ENCODE measurements at places on chromosomes 3 and 15. TPM values are rescaled to one million over a fixed set of nuclear protein-coding genes. Genes with fewer than 3 reads are reported as not detected.

The TUSC7 gene
- total RNA-seq, result not detected

The PRKCD gene
- total RNA-seq, result 16.9 TPM

The CHRNA3 gene
- 0.08 TPM for total RNA-seq

The ADGRG7 gene
- not detected for total RNA-seq

The SENP5 gene
- total RNA-seq, result 15.8 TPM

The HHLA2 gene
- total RNA-seq, result not detected

- no peak for DNase-seq
Observed at GRCh38 chr3:171772427-171773056, 37.7 kb downstream of the PLD1 start.

DNA sequence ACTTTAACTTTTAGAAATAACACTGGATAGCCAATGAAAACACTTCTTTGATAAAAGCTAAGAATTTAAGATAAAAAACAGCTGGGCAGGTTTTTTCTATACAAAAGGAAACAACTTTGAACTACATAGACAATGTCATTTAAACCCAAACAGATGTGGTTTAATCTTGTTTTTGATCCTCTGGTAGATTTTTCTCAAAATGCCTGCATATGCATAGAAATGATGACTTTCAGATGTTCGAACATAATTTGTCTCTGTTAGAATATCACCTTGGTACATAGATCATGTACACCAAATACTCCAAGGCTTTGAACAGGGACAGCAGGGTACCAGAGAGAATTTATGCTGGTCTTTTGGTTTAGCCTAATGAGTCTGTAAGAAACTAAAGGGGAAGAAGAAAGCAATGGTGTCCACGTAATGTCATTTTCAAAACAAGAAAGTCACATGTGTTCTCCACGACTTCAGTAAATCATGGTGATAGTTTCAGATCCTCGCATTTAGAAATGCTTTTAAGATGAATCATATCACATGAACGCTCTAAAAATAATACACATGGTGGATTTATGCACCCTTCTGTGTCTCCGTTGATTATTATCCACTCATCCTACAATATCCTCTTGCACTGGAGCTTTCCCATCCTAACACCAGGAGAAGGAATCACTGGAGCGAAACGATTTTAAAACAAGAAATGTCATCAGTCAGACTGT, 160.1 kb upstream of the PDZRN3 start:
- DNase-seq, result no peak

DNA sequence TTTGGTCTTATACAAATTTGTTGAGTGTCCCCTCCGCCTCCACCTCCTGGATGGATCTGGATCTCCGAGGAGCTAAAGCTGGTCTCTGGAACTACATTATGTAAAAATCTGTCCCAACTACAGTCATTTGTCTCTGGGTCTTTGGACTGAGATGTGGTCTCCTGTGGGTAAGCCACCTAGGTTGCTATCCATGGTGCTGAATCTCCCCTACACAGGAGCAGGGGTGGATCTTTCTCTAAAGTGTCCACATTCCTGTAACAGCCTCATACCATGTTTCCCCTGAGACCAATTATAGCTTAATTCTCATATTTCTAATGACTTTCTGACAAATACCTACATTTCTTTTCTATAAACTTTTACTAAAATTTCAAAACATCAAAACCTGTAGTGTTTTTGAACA, 625.8 kb downstream of the TAFA4 start:
- DNase-seq, result no peak

- no peak for DNase-seq
Observed at GRCh38 chr15:55240125-55240760, 43.5 kb upstream of the RSL24D1 start.

DNA sequence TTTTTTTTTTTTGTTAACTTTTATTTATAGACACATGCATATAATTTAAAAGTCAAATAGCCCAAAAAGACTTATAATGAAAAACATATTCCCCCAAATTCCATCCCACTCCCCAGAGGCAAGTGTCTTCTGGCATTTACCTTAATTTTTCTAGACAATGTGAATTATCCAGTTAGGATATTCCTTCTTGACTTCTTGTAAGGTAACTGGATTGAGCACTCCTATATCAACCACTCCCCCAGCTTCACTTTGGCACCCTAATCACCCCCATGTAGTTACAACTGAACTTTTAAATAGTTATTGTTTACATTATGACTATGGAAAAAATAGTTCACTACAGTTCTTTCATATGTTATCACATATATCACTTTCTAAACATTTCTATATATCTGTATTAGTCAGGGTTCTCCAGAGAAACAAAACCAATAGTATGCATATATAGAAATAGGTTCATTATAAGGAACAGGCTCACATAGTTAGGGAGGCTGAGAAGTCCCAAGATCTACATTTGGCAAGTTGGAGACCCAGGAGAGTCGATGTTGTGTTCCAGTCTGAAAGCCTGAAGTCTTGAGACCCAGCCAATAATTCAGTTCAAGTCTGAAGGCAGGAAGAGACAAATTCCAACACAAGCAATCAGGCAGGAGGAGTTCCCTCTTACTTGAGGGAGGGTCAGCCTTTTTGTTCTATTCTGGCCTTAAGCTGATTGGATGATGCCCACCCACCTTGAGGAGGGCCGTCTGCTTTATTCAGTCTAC, 175.8 kb downstream of the THSD4 start:
- DNase-seq, result no peak

DNA sequence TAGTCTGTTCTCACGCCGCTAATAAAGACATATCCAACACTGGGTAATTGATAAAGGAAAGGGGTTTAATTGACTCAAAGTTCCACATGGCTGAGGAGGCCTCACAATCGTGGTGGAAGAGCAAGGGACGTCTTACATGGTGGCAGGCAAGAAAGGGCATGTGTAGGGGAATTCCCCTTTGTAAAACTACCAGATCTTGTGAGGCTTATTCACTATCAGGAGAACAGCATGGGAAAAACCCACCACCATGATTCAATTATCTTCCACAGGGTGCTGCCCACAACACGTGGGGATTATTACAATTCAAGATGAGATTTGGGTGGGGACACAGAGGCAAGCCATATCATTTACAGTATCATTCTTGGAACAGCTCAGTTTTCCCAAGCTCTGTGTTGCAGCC, 268.0 kb downstream of the SUCLG2 start:
- no peak for DNase-seq

DNA sequence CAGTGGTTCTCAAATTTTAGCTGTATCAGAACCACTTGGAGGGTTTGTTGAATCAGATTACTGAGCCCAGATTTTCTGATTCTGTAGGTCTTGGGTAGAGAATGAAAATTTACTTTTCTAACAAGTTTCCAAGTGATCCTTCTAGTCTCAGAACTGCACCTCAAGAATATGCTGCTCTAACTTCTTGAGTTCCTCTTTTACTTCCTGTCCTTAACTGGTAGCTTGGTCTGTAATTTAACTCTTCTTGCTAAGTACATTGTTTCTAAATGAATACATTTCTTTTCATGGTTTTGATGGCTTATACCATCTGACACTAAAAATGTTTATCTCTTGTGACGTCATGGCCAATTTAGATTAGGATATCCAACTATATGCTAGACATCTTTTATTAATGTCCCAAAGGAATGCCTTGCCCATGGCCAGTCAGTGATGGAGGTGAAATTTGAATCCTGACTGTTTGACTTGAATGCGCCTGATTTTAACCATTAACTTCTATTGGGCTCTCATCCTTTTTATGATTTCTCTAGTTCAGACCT, 262.6 kb upstream of the NAALADL2 start:
- DNase-seq, result no peak

GRCh38 chr3:48397767-48398681, 26.0 kb downstream of the FBXW12 start:
- DNase-seq, result no peak

- no peak for DNase-seq
Observed at GRCh38 chr3:39960515-39961191, 151.2 kb downstream of the MYRIP start.

DNA sequence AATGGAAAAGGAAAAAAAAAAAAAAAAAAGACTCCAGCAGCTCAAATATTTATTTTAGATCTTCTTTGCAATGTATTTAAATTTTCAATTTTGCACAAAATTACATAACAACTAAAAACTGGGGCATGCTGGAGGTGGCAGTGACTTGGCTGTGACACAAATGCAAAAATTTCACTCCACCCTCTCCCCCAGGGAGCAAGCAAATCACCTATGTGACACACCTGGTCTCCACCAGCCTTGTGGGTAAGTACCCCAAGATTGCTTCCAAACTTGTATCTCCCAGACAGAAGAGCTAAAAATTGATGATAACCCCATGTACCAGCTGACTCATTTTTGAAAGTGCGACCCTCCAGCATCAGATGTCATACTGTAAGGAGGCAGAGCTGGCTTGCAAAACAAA, 32.0 kb downstream of the UBE3A start:
- no peak for DNase-seq

- no peak for DNase-seq
Observed at GRCh38 chr3:26592451-26592850, 30.1 kb upstream of the LRRC3B start.

DNA sequence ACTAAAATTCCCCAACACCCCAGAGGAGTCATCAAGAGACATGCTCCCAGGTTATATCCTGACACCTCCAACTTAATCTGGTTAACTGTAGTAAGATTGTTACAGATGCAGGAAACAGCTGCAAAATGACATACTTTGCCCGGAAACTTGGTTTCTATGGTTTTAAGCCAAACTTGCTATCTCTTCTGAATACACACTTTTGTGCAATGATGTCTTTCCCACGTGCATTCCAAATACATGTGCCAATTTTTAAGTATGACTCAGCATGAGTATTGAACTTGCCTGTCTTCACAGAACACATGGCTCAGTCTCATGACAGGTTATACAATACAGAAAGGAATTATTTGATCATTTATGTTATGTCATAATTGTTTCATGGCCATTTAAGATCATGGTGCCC, 207.0 kb upstream of the DCBLD2 start:
- no peak for DNase-seq
